CD4-positive, alpha-beta T cell treated with Interleukin-12 subunit alpha and Interleukin-12 subunit beta, for 1 hour (primary cell): ENCODE measurements at places on chromosomes 4 and X.

DNA sequence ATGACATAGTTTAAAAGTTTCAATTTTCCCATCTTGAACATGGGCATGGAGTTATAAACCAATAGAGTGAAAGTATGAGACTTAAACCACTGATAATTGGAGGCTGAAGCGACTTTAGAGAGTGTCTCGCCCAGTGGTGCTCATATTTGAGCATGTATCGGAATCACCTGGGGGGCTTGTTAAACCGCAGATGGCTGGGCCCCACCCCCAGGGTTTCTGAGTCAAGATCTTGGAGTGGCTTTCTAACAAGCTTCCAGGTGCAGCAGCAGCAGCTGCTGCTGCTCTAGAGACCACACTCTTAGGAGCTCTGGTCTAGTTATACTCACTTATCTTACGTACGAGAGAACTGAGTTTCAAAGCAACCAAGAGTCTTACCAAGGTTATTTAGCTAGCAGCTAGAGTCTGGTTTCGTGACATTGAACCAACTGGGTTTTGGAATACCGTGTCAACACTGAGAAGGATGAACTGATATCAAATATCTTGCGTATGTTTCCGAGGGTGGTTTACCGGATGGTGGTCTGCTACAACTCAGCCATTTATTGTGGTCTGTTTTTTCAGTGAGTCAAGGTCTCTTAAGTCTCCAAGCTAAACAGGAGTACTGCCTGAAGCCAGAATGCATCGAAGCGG lies 5.9 kb downstream of the PHEX start:
- DNase-seq, result no peak

DNA sequence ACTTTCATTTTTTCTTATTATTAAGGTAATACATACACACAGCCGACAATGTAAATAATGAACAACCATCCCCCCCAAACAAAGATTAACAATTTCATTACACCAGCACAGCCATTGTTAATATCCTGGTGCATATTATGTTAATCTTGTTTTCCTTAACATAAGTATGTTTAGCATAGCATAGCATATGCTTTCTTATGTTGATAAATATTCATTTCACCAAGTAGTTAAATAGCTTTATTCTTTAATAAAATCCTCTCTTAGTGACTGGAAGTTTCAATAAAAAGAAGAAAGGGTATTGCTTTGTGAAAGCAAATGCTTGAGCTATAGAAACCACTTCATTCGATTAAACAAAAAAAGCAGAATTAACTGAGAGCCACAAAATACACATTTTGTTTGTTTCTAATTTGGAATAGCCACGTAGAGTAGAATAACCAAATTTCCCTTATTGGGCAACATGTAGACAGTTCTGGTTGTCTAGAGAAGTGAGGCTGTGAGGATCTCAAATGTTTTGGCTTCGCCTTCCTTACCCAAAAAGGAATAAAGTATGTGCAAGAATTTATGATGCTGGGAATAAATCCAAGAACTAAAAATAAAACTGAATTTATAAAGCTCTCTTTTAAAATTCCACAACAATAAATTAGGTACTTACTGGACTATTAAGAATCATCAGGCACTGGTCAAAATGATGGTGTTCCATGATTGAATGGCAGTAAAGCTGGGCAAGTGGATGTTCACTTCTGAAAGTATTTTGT lies 118.0 kb downstream of the PDE5A start:
- no peak for DNase-seq

DNA sequence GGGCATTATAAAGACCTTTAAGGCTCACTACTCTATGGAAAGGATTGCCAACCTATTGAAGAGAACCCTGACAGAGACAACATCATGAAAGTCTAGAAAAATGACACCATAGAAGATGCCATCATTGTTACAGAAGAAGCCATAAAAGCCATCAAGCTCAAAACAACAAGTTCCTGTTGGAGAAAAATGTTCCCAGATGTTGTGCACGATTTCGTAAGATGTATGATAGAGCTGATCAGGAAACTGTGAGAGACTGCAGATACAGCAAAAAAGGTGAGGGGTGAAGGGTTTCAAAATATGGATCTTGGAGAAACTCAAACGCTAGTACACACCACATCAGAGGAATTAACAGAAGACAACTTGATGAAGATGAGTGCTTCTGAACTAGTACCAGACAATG lies 53.3 kb downstream of the WDFY3 start:
- DNase-seq, result no peak

- no peak for DNase-seq
Observed at GRCh38 chr4:36277533-36277932, 3.9 kb upstream of the DTHD1 start.

DNA sequence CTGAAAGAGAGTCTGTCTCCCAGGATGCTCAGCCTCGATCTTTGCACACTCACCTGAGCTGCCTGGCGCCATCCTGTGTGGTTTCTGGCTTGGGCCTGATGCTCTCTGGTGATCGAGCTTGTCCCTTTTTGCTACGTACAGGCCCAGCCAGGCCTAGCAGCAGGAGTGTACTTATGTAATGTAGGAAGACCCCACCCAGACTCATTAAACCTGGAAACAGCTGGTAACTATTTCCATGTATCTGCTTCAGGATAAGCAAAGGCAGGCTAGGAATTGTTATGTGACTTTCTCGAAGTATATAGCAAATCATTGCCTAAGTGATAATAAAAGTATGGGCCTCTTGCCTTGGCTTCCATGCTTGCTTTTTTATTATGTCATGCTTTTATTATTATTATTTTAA lies 18.6 kb upstream of the ARSJ start:
- DNase-seq, result no peak

DNA sequence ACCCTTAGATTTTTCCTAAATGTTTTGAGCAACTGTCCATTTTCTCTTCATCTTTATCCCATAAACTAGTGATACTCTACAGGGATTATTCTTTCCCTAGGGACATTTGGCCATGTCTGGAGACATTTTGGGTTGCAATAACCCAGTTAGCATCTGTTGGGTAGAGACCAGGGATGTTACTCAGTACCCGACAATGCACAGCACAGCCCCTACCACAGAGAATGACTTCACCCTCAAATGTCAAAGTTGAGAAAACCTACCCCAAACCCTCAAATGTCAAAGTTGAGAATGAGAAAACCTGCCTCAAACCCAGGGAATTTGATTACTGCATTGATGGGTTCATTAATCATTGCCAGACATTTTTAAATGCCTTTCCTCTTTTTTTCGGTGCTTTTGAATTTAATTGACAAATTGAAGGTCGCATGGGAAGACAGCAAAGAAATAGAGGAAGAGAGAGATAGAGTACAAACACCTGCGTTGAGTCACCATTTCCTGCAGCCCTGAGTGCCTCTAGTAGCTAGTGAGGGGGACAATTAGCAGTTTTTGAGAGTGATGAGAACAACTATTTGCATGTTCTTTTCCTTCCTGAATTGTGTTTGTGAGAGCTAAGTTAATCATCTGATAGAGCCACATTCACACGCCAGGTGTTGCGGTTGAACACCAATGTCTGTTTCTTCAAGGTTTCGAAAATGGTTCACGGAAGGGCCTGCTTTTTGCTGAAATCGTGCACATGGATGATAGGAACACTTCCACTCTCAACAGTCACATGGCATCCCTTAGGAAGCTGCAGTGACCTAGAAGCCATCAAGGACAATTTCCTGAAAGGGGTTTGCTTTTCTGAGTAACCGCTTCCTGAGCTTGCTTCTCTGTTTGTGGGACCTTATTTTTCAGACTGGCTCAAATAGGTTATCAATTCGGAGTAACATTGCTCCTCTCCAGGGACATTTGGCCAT lies 203.9 kb upstream of the VCX3A start:
- no peak for DNase-seq

DNA sequence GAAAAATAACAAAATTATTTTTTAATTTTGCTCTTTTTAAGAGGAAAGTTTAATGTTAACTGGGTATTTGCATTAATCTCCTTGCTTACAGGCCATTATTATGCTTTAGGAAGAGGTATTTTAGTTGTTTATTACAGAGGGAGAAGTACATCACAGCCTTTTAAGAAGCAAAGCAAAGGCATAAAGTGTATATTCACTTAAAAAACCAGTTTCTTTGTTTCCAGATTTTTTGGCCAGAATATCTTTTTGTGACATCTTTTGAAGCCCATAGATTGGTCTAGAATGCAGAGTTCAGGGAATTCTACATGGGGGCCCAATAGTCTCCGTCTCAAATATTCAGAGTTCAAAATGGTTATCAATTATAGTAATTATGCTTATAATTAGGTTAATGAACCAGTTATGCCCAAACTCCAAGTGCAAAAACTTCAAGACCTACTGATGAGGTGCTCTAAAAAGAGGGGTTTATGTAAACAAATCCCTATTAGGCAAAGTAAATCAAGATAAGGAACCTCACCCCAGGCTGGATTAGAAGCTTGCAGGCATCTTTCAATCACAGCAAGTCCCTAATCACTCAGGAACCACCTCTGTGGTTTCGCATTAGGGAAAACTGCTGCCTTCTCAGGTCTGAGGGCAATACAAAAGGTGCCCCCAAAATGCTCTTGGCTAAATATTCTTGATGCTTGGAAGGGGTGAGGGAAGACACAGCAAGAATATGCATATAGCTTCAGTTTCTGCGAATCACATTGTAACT lies 1.4 kb downstream of the CXXC4 start:
- no peak for DNase-seq

GRCh38 chrX:68059469-68059868 lies 373.8 kb downstream of the OPHN1 start:
- DNase-seq, result no peak
